ENCODE measurements at places on chromosomes 7 and 10. TPM values are rescaled to one million over a fixed set of nuclear protein-coding genes. Genes with fewer than 3 reads are reported as not detected.

- H3K27ac ChIP-seq = no peak overlapping the region
- H3K36me3 ChIP-seq = no peaks in the 10 kb centered on the region
- DNase-seq = no peak
- no peaks in the 10 kb centered on the region for H3K27me3 ChIP-seq
- H3K4me3 ChIP-seq = no peak overlapping the region
Measured at GRCh38 chr10:4006051-4006450, 221.0 kb upstream of the KLF6 start.

GRCh38 chr10:44706745-44707144 lies 204.4 kb upstream of the TMEM72 start:
- no peak for DNase-seq
- no peak overlapping the region for H3K4me3 ChIP-seq
- no peak overlapping the region for H3K27ac ChIP-seq
- no peaks in the 10 kb centered on the region for H3K36me3 ChIP-seq
- no peaks in the 10 kb centered on the region for H3K4me1 ChIP-seq

GRCh38 chr10:16853201-16853600 lies 36.0 kb upstream of the RSU1 start:
- no peak overlapping the region for H3K27ac ChIP-seq
- H3K36me3 ChIP-seq = no peaks in the 10 kb centered on the region
- no peak overlapping the region for H3K4me3 ChIP-seq
- no peak for DNase-seq
- H3K4me1 ChIP-seq = no peaks in the 10 kb centered on the region
- H3K27me3 ChIP-seq = no peaks in the 10 kb centered on the region

The FAM221A gene
- total RNA-seq = 6.9 TPM

The ITIH5 gene
- total RNA-seq = not detected

The POLR2J3 gene
- 150 TPM for total RNA-seq

GRCh38 chr7:6106140-6106904 lies 75.1 kb downstream of the ANKRD61 start:
- peak overlapping the region; percentile 84 for H3K27ac ChIP-seq
- no peaks in the 10 kb centered on the region for H3K27me3 ChIP-seq
- H3K36me3 ChIP-seq = peaks cover 2% of the 10 kb centered on the region
- H3K4me3 ChIP-seq = peak overlapping the region; percentile 75
- peaks cover 17% of the 10 kb centered on the region for H3K4me1 ChIP-seq

The LOXL4 gene
- total RNA-seq = not detected

- no peak overlapping the region for H3K27ac ChIP-seq
- H3K4me3 ChIP-seq = no peak overlapping the region
- peaks cover 9% of the 10 kb centered on the region for H3K4me1 ChIP-seq
Measured at GRCh38 chr10:5599613-5600520, 66.5 kb downstream of the ASB13 start.

- H3K27ac ChIP-seq = peak overlapping the region; percentile 31
- DNase-seq = no peak
- H3K4me1 ChIP-seq = peaks cover 31% of the 10 kb centered on the region
- H3K27me3 ChIP-seq = no peaks in the 10 kb centered on the region
- peaks cover 4% of the 10 kb centered on the region for H3K36me3 ChIP-seq
- no peak overlapping the region for H3K4me3 ChIP-seq
Measured at GRCh38 chr10:44995914-44996669, 4.6 kb upstream of the ZNF22 start.

- no peak for DNase-seq
- no peak overlapping the region for H3K27ac ChIP-seq
- no peaks in the 10 kb centered on the region for H3K4me1 ChIP-seq
- no peaks in the 10 kb centered on the region for H3K27me3 ChIP-seq
- peaks cover 38% of the 10 kb centered on the region for H3K36me3 ChIP-seq
Measured at GRCh38 chr7:92076509-92076908, 57.8 kb downstream of the CYP51A1 start.

- H3K4me3 ChIP-seq = no peak overlapping the region
- no peak overlapping the region for H3K27ac ChIP-seq
- no peaks in the 10 kb centered on the region for H3K27me3 ChIP-seq
- DNase-seq = no peak
Measured at GRCh38 chr7:5625938-5626337, 155.5 kb downstream of the RNF216 start.

GRCh38 chr10:123669886-123670285 lies 3.7 kb downstream of the GPR26 start:
- DNase-seq = no peak
- H3K27ac ChIP-seq = no peak overlapping the region
- no peaks in the 10 kb centered on the region for H3K4me1 ChIP-seq
- no peaks in the 10 kb centered on the region for H3K36me3 ChIP-seq

DNA sequence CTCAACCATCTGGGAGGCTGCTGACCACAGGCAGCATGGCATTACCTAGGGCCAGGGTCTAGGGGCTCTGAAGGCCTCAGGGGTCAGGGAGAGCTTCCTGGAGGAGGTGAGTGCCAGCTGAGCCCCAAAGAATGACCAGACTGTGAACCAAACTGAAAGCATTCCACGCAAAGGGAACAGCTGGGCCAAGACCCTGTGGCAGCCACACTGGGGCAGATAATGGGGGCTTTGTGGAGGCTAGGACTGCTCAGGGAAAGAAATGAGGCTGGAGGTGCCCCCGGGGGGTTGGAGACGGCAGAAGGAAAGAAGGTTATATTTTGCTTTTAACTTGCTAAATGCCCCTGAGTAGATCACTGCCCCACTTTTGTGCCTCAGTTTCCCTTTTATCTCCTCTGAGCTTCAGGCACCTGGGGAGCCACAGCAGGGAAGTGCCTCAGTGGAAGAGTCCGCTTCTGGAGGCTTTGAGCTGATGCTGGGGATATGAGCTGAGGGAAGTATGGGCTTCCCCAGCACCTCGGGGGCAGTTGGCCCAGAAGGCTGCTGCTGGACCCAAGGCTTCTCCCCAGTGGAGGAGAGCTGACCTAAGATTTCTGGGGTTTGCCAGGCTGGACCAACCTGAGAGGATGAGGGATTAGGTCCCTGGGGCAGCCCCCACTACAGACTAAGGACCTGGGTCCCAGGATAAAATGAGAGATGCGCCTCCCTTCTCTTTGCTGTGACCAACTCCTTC lies 57.8 kb downstream of the ZMIZ1 start:
- no peak for DNase-seq
- H3K27me3 ChIP-seq = no peaks in the 10 kb centered on the region
- H3K4me1 ChIP-seq = peaks cover 24% of the 10 kb centered on the region
- no peak overlapping the region for H3K27ac ChIP-seq
- no peak overlapping the region for H3K4me3 ChIP-seq

GRCh38 chr10:64708884-64709681 lies 1187.9 kb downstream of the REEP3 start:
- no peak overlapping the region for H3K27ac ChIP-seq
- DNase-seq = no peak
- H3K4me1 ChIP-seq = no peaks in the 10 kb centered on the region
- no peaks in the 10 kb centered on the region for H3K27me3 ChIP-seq
- no peaks in the 10 kb centered on the region for H3K36me3 ChIP-seq

The LEP gene
- not detected for total RNA-seq

GRCh38 chr7:18511351-18512140 lies 16.0 kb downstream of the HDAC9 start:
- no peak for DNase-seq
- no peaks in the 10 kb centered on the region for H3K4me1 ChIP-seq
- no peak overlapping the region for H3K4me3 ChIP-seq
- no peak overlapping the region for H3K27ac ChIP-seq
- H3K36me3 ChIP-seq = no peaks in the 10 kb centered on the region

DNA sequence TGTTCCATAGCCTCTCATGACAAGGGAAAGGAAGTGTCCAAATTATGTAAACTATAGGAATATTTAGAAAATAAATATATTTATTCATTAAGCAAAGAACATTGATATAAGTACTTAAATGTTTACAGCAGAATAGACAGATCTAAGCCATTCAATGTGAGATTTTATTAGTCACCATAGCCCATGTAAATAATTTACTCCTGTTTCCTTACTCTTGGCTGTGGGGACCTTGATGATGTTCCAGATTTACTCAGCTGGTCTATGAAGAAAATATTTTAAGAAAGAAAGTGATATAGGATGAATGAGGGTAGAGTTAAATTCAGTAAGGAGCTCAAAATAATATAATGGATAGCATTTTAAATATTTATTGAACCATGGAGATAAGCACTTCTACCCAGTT lies 442.6 kb upstream of the KLF6 start:
- H3K4me1 ChIP-seq = no peaks in the 10 kb centered on the region
- H3K27ac ChIP-seq = no peak overlapping the region
- no peaks in the 10 kb centered on the region for H3K36me3 ChIP-seq
- no peaks in the 10 kb centered on the region for H3K27me3 ChIP-seq
- no peak overlapping the region for H3K4me3 ChIP-seq

DNA sequence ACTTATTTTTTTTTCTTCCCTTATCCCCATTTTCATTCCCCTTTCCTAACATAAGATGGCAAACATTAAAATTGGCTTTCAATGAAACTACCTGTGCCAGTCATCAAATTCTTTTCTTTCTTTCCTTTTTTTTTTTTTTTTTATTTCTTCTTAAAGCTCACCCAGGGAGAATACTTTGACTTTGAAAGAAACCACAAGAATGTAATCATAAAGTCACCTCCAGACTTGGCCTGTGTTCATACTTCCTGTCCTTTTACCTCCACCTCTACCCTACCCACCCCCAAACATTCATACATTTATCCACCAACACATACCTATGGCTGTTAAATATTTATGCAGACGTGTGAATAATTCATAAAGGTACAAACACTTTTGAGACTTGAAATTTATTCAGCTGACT lies 254.6 kb downstream of the SLC25A13 start:
- H3K4me1 ChIP-seq = no peaks in the 10 kb centered on the region
- no peaks in the 10 kb centered on the region for H3K36me3 ChIP-seq
- DNase-seq = no peak
- H3K27me3 ChIP-seq = no peaks in the 10 kb centered on the region
- H3K27ac ChIP-seq = no peak overlapping the region

- no peak overlapping the region for H3K27ac ChIP-seq
- no peaks in the 10 kb centered on the region for H3K27me3 ChIP-seq
- H3K36me3 ChIP-seq = no peaks in the 10 kb centered on the region
- H3K4me1 ChIP-seq = no peaks in the 10 kb centered on the region
- H3K4me3 ChIP-seq = no peak overlapping the region
Measured at GRCh38 chr10:971613-972012, 16.6 kb upstream of the GTPBP4 start.

DNA sequence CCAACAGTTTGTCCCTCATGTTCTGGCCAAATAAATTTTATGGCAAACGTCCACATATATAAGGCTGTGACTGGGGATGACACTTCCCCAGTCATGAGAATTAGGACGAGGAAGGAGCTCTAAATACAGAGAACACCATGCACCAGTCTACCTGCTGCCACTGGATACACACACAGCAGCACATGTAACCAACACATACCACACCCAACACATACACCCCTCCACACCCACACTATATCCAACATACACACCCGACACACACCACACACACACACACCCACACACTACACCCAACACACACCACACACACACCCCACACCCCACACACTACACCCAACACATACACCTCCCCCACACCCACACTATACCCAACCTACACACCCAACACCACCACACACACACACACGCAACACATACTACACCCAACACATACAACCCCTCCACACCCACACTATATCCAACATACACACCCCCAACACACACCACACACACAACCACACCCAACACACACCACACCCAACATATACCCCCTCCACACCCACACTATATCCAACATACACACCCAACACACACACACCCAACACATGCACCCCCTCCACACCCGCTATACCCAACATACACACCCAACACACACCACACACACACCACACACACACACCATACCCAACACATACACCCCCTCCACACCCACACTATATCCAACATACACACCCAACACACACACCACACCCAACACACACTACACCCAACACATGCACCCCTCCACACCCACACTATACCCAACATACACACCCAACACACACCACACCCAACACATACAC lies 74.1 kb downstream of the HIPK2 start:
- H3K27ac ChIP-seq = no peak overlapping the region
- H3K27me3 ChIP-seq = no peaks in the 10 kb centered on the region
- H3K4me1 ChIP-seq = peaks cover 14% of the 10 kb centered on the region
- H3K36me3 ChIP-seq = peaks cover 7% of the 10 kb centered on the region
- H3K4me3 ChIP-seq = no peak overlapping the region

DNA sequence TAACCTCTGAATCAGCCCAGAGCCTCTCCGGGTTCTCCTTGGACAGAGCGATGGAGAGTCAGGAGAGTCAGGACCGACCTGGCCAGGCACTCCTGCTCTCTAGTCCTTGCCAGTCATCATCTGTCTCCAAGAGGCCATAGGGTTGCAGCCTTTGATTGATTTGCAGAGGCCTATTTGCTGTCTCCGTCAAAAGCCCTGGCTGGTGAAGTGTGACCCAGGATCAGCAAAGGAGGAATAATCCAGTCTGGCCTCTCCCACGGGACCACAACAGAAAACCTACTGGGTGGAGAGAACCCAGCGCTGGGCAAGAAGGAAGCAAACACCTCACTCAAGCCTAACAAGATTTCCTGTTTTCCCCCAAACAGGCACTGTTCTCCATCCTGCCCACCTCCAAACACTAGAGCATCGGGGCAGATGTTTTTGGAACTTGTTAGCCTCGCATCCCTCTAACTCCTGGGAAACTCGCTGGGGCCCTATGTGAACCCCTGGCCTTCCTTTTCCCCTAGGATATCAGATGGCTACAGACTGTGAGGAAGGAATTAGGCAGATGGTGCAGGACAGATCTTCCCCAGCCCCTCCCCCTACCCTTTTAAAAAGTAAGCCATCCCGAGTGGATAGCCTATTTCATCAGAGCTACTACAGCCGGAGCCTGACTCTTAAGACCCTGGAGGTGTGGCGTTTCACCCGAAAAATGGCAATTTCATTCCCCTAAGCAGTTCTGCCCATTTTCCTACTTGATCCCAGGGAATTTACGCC lies 54.3 kb downstream of the PODXL start:
- no peak overlapping the region for H3K27ac ChIP-seq
- no peaks in the 10 kb centered on the region for H3K27me3 ChIP-seq
- H3K4me1 ChIP-seq = peaks cover 8% of the 10 kb centered on the region
- H3K36me3 ChIP-seq = peaks cover 5% of the 10 kb centered on the region

The CFAP69 gene
- not detected for total RNA-seq

DNA sequence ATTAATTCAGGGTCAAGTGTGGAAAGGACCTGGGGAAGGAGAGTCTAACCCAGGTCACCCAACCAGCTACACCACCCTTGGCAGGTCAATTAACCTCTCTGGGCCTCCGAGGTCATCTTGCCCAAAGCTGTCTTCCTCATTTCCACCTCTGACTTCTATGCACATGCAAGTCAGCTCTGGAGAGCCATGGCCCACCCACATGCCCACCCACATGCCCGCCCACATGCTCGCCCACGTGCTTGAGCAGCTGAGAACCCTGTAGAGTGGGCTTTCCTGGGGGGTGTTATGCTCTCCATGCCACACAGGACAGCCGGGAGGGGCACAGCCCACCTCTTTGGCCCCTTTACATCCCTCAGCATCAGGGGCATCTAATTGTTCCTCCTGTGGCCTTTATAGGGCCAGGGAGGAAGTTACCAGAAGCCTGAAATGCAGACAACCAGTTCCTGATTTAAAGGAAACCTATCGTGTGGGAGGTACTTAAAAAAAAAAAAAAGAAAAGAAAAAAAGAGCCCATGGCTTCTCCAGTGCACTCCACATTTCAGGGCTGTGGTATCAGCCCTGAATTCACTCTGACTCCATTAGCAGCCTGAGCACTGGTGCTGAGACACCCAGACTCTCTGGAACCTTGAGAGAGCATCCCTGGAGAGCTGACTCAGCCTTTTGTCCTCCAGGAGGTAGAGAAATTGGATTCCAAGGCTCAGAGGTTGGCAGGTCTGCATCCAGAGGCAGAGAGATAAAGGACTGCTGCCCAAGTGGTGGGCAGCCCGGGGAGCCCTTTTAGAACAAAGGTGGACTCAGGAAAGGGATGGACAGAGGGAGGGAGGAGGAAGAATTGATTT lies 176.2 kb upstream of the ZMIZ1 start:
- no peaks in the 10 kb centered on the region for H3K4me1 ChIP-seq
- no peaks in the 10 kb centered on the region for H3K27me3 ChIP-seq

Data from natural killer cell (primary cell).